ENCODE measurements at places on chromosomes 12 and 14.
A peak's percentile ranks its signal among the peaks of the same experiment; 100 is the strongest.

DNA sequence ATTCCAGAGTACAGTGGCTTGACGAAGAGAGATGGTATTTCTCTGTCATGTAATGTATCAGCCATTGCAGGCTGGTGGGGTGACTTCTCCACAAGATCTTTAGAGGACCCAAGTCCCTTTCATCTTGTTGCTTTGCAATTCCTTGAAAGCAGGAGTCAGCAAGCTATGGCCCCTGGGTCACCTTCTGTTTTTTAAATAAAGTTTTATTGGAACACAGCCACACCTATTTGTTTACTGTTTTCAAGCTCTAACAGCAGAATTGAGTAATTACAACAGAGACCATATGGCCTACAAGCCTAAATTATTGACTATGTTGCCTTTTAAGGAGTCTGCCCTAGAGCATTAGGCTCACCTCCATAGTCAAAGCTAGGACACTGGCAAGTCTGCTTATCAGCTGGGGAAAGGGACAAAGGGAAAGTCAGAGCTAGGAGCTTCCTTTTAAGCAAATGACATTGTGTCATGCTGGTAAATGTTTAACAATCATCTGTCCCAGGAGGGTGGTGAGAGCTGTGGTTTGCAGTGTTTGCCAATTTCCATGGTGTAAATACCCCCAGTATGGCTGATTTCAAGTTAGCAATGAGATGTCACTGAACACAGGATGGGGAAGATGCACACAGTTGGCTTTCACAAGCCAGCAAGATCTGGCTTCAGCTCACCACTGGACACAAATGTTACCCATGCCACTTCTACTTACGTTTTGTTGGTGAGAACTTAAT, 87.7 kb upstream of the PWP1 start:
- no peak for DNase-seq

DNA sequence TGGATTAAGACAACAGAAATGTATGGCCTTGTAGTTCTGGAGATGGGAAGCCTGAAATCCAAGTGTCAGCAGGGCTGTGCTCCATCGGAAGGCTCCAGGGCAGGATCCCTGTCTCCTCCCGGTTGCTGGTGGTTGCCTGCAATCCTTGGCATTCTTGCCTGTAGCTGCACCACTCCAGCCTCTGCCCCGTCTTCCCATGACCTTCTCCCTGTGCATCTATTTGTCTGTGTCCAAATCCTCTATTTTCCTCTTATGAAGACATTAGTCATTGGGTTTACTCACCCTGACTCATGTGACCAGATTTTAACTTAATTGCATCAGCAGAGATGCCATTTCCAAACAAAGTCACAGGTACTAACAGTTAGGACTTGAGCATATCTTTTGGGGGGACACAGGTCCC, 15.1 kb downstream of the TUNAR start:
- no peak for DNase-seq

GRCh38 chr12:107377596-107378385, 284.4 kb upstream of the CRY1 start:
- DNase-seq: no peak

GRCh38 chr12:105522166-105522825, 191.8 kb downstream of the C12orf75 start:
- DNase-seq: no peak

- no peak for DNase-seq
Observed at GRCh38 chr14:103480595-103480994, 42.0 kb downstream of the CKB start.

GRCh38 chr12:93058280-93058679, 129.2 kb upstream of the EEA1 start:
- no peak for DNase-seq

DNA sequence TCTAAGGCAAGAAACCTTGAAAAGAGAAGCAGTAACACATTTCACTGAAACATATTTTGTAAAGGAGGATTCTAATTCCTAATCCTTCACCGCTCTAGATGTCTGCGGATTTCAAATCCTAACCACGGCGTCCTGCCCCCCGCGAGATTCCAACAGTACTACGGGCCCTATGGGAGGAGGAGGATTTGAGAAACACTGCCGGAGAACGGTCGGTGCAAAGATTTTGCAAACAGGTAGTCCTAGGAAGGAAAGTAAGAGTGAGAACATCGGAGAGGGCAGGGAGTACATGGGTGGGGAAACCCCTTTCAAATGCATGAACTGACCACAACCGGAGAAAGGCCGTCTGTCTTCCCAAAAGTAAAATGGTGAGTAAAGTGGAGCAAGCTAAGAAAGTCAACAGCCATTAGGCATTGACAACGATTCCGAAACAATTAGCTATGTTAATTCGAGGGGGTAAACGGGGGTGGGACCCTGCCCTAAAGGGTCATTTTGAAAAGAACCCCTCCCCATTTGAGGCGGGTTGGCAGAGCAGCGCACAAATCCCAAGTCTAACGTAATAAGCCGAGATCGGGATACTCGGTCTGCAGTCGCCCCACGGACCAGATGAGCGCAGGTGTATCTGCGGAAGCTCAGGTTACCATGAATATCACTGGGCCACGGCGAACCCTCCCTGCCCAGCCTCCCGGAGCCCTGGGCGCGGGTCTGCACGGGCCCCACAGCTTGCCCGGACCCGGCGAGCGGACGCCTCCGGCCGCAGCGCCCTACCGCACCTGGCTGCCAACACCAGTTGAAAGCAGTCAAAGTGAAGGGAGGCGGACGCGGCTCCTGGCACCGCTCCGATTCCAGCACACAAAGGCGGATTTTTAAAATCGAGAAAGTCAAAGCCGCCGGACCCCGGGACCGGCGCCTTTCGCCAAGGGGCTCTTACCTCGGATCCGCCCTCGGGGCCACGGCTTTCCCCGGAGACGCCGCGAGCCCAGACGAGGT, 662 bp downstream of the EPS8 start:
- no peak for DNase-seq

DNA sequence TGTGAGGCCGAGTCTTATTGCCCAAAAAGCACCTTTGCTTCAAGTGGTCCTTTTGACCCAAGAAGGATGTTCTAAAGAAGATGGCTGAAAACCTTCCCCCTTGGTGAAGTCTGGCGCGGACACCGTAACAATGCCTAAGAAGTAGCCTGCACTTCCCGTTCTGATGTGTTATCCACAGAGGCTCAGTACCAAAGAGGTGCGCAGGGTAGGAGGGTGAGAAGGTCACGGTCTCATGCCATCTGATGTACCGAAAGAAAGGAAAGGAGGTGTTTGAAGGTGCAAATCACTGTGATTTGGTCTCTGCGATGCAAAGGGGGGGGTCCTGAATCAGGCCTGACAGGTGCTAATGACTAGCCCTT, 9.9 kb downstream of the PEBP1 start:
- no peak for DNase-seq

DNA sequence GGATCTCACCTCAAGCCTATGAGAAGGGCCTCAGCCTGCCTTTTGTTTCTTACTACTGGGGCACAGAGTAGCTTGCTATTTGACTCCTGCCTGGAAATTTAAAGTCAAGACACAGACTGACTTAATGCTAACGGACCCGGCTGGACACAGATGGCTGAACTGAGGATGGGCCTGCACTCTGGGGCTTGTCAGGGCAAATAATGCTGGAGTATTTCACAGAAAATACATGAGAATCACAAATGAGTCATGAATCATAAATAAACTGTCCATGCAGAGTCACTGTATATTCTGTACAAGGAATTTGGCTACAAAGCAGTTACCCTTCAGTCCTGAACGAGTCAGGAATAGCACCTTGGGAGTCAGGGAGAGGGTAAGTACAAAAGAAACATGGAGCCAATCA, 683.2 kb upstream of the FOXG1 start:
- DNase-seq: no peak

- no peak for DNase-seq
Observed at GRCh38 chr14:28321475-28322244, 444.9 kb upstream of the FOXG1 start.

GRCh38 chr12:94753036-94753679, 102.8 kb upstream of the TMCC3 start:
- DNase-seq: no peak

- DNase-seq: no peak
Observed at GRCh38 chr12:16187660-16188059, 89.8 kb downstream of the SLC15A5 start.

- no peak for DNase-seq
Observed at GRCh38 chr12:105001476-105001875, 15.4 kb downstream of the NOPCHAP1 start.

GRCh38 chr12:109443794-109444193, 33.3 kb downstream of the KCTD10 start:
- DNase-seq: no peak

GRCh38 chr12:58668871-58669270, 251.4 kb downstream of the LRIG3 start:
- no peak for DNase-seq

DNA sequence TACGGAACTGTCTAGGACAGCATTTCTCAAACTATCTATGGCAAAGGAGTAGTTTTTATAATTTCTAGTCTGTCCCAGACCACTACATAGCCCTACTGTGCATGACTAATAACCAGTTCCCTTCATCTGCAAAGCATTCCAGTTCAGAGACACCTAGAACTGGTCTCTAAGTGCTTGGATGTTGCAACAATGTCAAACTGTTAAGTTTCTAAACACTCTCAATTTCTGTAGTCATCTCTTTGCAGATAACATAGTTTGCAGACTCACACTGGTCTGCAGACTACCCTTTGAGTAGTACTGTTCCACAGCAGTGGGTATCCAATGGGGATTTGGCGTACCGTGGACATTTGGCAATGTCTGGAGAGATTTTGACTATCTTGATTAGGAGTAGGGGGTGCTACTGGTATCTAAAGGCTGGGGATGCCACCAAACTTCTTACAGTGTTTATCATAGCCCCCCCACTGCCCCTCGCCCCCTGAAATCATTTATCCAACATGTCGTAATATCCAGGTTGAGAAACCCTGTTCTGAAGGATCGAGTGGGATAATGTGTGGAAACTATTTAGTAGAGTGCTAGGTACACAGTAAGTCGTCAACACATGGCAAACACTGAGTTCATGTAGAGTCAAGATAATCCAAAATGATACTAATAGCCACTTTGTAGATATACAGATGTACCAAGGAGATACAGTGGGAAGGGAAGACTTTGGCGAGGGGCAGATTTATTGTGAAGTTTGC, 1.7 kb downstream of the C12orf76 start:
- no peak for DNase-seq

DNA sequence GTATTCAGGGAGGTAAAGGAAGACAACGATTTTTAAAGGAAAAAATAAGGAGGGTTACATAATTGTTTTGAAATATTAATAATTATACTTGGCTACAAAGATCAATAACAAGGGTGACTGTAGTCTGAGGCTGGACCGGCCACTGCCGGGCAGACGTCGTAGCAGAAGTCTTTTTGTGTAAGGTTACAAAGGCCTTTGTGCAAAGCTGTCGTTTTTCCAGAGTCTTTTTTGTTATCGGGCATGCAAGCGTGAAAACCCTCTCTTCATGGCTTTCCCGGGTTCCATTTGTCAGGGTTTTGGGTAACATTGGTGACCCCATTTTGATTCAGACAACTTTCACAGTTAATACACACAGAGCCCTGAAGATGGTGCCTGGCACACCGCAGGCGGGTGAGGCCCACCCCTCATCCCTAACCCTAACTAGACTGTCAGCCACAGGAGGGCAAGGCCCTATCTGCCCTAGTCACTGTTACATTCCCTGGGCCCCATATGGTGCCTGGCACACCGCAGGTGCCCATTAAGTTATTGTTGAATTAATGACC, 31.3 kb downstream of the RILPL1 start:
- DNase-seq: no peak

GRCh38 chr14:59292028-59292427, 103.6 kb downstream of the DAAM1 start:
- DNase-seq: no peak

GRCh38 chr14:103861413-103862392, 14.3 kb upstream of the PPP1R13B start:
- no peak for DNase-seq

DNA sequence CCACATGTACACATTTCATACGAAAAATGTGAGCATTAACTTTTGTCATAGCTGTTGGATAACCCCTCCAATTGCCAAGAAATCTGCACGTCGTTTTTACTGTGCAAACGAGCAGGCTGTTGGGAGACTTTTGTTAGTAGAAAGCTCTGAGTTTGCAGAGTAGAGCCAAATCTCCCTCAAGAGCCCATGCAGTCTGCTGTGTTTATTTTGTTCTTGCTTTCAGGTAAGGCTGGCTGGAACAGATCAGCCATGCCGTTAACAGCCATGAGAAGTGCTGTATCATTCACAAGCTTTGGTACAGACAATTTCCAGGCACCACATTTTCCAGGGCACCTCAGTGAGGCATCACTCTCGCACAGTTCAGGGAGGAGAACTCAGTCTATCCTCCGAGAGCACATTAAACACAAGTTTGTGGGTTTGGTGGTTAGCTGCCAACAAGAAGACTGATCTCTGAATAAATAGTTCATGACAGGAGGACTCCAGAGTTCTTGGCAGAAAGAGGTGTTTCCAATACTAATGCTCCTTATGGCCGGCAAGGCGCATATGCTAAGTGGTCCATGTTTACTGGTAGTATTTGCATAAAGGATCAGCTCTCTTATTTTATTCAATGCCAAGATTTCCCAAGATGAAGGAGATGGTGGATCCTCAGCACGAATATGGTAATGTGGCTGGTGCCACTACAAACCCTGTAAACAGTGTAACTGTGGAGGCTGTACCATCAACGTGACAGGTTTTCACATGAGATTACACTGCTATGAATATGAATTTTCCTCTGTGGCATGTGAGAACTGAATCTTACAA, 30.3 kb upstream of the PELI2 start:
- no peak for DNase-seq

- no peak for DNase-seq
Observed at GRCh38 chr12:48794870-48795269, 6.0 kb upstream of the ADCY6 start.

DNA sequence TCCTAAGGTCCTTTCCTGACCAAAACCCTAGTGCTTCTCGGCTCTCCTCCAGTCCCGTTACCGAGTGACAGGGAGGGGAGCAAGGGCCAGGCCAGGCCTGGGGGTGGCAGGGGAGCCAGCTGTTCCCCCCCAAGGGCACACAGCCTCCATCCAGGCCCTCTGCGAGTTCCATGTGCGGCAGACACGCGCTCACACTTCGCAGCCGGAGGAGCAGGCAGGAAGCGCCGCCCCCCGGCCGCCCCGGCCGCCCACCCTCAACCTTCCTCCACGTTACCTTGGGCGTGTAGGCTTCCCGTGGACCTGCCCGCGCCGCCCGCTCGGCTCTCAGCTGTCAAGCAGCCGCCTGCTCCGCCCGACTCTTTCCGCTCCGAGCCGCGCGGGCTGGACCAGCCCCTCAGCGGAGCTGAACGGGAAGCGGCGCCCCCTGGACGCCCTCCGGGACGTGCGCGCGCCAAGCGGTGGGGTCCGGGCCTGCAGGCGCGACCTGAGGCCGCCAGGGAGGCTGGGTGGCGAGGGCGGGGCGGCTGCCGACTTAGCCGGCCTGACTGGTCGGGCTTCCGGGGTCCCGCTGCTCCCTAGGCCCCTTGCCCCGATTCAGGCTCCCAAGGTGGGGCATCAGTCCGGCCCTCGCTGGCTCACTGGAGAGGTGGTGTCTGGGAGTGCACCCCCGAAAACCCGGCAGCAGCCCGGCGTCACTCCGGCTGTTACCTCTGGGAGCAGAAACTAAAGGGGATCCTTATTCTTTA, at the start of gene CRACR2A:
Gene CRACR2A, minus strand, starts transcription at position 369 of the 746 bp plus-strand sequence. CDS start 56,110 bp downstream, outside the sequence.
- peak; percentile 75 for DNase-seq
